ENCODE measurements at places on chromosomes 13 and 19.

DNA sequence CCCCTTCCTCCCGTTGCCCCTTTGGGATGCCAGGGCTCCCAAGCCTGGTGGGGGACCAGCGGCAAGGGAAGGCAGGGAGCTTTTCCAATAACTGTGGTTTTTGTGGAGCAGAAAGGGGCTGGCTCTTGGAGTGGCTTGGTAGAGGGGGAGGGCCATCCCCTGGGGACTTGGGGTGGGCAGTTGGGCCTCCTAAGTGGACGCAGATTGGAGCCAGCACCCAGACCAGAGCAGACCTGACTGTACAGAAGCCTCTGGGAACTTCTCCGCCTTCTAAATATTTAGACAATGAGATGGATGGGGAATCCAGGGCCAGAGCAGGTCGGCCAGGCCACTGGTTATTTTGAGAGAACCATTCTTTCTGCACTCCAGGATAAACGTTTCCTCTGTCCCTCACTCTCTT, 4.2 kb downstream of the PTGIR start:
- DNase-seq = no peak

DNA sequence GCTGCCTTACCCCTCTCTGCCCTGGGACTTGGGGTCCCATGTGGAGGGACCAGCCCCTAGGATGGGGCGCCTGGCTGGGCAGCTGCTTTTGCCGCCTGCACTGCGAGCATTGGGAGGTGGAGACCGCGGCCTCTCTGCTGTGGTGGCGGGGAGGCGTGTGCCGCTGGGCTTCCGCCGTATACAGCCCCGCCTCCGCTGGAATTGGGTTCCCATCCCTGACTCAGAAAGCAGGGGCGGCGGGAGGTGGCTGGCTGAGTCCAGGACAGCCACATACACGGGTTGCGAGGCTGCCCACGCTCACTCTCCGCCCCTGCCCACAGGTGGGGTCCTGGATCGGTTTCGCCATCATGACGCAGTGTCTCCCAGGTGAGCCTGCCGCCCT, 6.6 kb downstream of the NDUFB7 start:
- no peak for DNase-seq

- DNase-seq = no peak
Measured at GRCh38 chr19:47768604-47769003, 9.9 kb upstream of the SELENOW start.

GRCh38 chr13:58566176-58566575, 934.6 kb downstream of the PCDH17 start:
- no peak for DNase-seq

DNA sequence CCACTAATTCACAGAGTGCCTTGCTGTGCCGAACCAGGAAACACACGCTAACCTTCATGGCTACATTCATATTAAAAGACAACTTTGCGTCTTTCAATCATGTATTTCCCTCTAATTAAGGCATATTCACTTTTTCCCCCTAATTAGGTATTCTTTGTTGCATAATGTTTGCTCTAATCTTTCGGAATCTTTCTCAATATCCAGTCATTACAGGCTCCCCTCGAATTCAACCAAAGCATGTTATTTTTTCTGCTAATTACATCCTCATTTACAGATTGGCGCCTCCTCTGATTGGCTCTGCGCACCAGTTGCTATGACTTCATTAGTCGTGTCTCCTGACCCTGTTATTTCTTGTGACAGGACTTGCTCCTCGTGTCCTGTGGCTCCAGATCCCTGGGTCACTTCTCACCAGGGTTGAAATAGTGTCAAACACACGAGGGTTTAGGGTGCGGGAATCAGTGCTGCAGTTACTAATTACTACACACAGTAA, 226.7 kb upstream of the TSHZ3 start:
- no peak for DNase-seq

DNA sequence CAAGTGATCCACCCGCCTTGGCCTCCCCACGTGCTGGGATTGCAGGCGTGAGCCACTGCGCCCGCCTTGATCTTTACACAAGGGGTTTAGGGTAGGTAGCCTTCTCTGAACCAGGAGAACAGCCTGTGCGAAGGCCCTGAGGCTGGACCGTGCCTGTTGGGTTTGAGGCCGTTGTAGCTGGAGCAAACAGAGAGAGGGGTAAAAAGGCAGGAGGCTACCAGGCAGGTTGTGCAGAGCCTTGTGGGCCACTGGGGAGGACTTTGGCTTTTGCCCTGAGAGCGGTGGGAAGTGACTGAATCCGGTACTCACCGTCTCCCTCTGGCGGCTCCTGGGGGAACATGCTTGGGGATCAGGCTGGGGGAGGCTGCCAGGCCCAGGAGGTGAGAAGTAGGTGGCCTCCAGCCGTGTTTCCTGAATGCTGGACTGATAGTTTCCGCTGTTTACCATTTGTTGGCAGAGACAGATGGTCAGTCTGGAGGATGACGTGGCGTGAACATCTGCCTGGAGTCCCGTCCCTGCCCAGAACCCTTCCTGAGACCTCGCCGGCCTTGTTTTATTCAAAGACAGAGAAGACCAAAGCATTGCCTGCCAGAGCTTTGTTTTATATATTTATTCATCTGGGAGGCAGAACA, 24.6 kb downstream of the SPC24 start:
- DNase-seq = no peak

DNA sequence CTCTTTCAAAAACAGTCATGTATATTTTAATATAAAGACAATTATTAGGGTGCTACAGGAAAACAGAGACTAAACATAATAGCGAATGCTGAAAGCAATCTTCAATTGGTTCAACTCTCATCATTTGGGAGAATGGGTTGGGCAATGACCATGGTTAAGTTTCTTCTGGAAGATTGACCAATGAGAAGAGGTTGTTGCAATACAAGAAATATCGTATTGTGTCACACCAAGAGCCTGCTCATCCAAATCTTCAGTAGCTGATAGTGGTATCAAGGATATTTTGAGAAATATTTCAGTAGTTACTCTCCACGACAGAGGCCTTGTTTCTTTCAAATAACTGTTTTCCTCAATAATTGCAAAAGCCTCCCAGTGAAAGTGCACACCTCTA, 83.0 kb upstream of the FNDC3A start:
- no peak for DNase-seq

- no peak for DNase-seq
Measured at GRCh38 chr13:95301968-95302393, 730 bp upstream of the ABCC4 start.

GRCh38 chr13:40787062-40787461, 2.3 kb upstream of the SLC25A15 start:
- DNase-seq = no peak

DNA sequence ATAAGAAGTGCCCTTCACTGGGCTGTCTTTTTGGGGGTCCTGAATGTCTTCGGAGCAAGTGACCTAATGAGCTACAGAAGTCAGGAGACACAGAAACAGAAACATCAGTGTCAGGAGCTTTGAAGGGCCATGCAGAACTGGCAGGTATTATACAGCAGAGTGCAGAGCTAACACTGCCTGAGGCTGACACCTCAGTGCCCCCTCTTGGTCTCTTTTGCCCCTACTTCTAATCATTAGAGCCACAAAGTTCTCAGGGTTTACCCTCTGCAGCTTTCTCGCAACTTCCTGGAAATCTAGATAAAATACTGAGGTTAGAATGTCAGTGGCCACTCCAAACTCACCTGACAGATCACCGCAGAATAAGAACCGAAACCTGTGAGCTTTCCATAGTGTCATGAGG, 172.7 kb downstream of the B3GLCT start:
- no peak for DNase-seq

GRCh38 chr19:7877249-7877836, 3.2 kb upstream of the PRR36 start:
- no peak for DNase-seq

- DNase-seq = no peak
Measured at GRCh38 chr19:42271045-42271419, 2.0 kb downstream of the CIC start.

DNA sequence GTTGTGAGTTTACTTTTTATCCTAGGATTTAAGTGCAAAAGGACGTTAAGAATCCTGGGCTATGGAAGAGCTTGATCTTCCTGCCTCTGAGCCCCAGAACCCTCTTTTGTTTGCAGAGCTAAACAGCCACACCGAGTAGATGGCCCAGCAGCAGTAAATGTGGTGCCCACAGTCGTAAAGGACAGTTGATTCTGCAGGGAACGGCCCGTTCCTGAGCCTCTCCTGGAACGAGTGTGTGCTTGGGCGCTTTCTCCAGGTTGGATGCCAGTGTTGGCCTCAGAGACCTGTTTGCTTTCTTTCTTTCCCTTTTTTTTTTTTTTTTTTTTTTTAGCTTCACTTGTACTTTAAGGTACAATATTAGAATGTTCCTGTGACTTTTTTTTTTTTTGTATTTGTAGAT, 41.7 kb downstream of the SPATA13 start:
- DNase-seq = no peak

GRCh38 chr19:48398375-48399235, 5.1 kb downstream of the GRIN2D start:
- DNase-seq = peak; percentile 49

DNA sequence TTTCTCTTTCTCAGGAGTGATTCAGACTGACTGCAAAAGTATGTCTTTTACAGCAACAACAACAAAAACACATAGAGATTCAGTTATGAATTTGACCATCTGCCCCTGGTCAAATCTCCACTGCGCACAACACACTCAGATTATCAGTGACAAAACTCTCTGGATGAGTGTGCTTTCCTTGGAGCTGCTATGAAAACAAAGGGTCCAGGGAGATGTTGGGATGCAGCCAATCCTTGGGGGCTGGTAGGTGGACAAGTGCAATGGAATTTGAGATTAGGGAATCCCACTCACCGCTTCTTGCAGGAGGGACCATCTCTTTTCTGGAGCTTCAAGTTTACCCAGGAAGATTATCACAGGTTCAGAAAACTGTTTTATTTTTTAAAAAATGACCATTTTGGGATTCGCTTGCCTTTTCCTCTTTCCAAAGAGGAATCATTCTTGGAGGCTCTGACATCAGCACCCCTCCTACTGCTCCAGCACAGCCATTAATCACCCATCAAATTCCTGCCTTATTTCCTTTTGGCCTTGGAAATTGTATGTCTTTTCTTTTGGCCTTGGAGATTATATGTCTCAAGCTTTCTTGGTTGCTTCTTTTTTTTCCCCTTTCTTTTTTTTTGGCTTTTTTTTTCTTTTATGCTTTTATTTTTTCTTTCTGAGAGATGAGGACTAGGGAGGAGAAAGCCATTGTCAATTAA, 311.8 kb downstream of the TSHZ3 start:
- DNase-seq = no peak

- DNase-seq = no peak
Measured at GRCh38 chr19:10828981-10829821, 6.8 kb downstream of the TMED1 start.

- no peak for DNase-seq
Measured at GRCh38 chr13:73063166-73063565, 4.4 kb downstream of the KLF5 start.

GRCh38 chr13:91184244-91184926, 163.1 kb upstream of the MIR17HG start:
- DNase-seq = no peak

DNA sequence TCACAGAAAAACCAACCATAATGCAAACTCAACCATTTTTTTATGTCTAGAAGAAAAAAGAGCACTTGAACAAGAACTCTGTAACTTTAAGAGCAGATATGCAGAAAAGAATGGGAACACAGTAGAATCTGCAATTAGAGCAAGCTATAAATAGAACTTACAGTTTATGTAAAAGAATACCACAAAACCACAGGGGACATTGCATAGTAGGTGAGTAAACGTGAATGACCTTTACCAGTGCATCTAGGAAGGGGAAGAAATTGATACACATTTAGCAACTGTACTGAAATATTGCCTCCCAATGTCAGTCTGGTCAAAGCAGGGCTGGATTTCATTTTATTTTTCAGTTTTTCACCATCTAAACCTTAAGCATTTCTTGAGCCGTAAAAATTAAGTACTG, 242.2 kb upstream of the EDNRB start:
- no peak for DNase-seq

- DNase-seq = no peak
Measured at GRCh38 chr19:11478167-11479089, 2.4 kb downstream of the ELAVL3 start.

GRCh38 chr13:113582841-113583631, 1.5 kb upstream of the TFDP1 start:
- no peak for DNase-seq

GRCh38 chr13:20873348-20873747, 29.2 kb downstream of the XPO4 start:
- DNase-seq = peak; percentile 5

- no peak for DNase-seq
Measured at GRCh38 chr13:66265371-66265770, 964.8 kb downstream of the PCDH9 start.

- DNase-seq = no peak
Measured at GRCh38 chr13:111853721-111854120, 213.2 kb upstream of the SOX1 start.

- no peak for DNase-seq
Measured at GRCh38 chr13:61170856-61171255, 244.8 kb downstream of the PCDH20 start.

- DNase-seq = peak; percentile 86
Measured at GRCh38 chr19:1811472-1811894, 593 bp downstream of the ATP8B3 start.

GRCh38 chr19:48458016-48458415, 2.6 kb downstream of the KCNJ14 start:
- DNase-seq = no peak

- no peak for DNase-seq
Measured at GRCh38 chr13:63680704-63681103, 2265.1 kb upstream of the PCDH20 start.

GRCh38 chr13:80436571-80437169, 95.7 kb upstream of the SPRY2 start:
- DNase-seq = no peak

GRCh38 chr13:59360108-59360507, 803.6 kb downstream of the DIAPH3 start:
- no peak for DNase-seq

DNA sequence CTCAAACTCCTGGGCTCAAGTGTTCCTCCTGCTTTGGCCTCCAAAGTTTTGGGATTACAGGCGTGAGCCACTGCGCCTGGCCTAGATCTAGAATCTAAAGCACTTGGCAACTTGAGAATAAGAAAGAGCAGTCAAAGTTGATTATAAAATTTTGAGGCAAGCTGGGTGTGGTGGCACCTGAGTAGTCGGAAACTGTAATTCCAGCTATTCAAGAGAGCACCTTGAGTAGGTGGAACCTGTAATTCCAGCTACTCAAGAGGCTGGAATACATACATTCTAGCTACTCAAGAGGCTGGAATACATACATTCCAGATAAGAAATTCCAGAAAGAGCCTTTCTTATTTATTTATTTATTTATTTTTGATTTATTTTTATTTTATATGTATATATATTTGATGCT, 8.3 kb upstream of the NAA16 start:
- DNase-seq = no peak

- no peak for DNase-seq
Measured at GRCh38 chr19:1238369-1239303, 831 bp upstream of the CBARP start.

- DNase-seq = no peak
Measured at GRCh38 chr19:31676271-31677004, 327.2 kb upstream of the TSHZ3 start.

Measured in keratinocyte (primary cell).